ENCODE measurements at places on chromosomes 16 and 17.

- peak; percentile 92 for DNase-seq
Measured at GRCh38 chr17:38702166-38702915, 2.7 kb upstream of the MLLT6 start.

GRCh38 chr17:67215991-67216421 lies 29.0 kb downstream of the HELZ start:
- no peak for DNase-seq

DNA sequence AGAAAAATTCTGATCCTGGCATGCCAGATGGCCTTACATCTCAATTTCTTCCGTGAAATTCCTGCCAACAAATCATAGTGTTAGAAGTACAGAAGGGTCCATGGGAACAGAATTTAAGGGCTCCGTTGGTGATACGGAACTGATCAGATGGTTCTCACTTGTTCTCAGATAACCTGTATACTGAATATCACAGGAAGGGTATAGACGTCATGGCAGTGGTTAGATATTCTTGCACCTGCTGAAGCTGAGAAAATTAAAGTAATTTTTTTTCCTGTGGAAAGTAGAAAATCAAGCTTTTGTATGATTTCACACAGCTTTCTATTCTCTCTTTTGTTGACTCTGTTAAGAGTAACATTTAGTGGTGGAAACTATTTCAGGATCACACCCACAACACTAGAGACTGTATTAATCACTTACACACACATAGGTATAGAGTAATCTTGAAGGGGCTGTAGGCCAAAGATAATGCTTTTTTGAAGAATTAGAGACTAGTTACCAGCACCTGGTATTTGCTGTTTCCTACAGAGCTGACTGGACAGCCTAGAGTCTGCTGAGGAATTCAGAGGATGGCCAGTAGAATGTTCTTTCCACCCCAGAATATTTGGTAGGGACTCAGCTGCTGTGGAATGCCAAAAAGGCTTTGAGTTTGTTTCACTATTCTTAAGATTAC lies 7.5 kb downstream of the TENT4B start:
- DNase-seq = no peak

DNA sequence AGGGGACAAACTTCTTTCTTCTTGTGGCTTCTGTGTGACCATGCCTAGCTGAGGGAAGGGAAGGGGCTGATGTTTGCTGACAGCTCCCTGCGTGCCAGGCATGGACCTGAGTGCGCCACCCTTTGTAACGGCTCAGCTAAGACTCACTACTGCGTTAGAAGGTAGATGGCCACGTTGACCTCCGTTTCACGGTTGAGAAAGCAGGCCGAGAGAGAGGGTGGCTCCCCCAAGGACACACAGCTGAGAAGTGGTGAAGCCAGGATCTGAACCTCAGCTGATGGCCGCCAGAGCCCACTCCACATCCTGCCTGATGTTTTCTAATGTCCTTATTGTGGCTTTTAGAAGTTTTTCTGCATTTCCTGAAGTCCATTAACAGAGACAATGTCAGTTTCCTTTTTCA lies 45.1 kb downstream of the RGS9 start:
- DNase-seq = no peak

GRCh38 chr16:2969545-2970521 lies 685 bp downstream of the PAQR4 start:
- peak; percentile 41 for DNase-seq

- DNase-seq = no peak
Measured at GRCh38 chr17:56798916-56799315, 34.8 kb downstream of the C17orf67 start.

GRCh38 chr17:49755663-49756283 lies 8.2 kb downstream of the FAM117A start:
- DNase-seq = no peak

GRCh38 chr16:29915590-29916247 lies 10.3 kb downstream of the KCTD13 start:
- no peak for DNase-seq

- no peak for DNase-seq
Measured at GRCh38 chr17:37848690-37849616, 75.3 kb upstream of the TBC1D3K start.

DNA sequence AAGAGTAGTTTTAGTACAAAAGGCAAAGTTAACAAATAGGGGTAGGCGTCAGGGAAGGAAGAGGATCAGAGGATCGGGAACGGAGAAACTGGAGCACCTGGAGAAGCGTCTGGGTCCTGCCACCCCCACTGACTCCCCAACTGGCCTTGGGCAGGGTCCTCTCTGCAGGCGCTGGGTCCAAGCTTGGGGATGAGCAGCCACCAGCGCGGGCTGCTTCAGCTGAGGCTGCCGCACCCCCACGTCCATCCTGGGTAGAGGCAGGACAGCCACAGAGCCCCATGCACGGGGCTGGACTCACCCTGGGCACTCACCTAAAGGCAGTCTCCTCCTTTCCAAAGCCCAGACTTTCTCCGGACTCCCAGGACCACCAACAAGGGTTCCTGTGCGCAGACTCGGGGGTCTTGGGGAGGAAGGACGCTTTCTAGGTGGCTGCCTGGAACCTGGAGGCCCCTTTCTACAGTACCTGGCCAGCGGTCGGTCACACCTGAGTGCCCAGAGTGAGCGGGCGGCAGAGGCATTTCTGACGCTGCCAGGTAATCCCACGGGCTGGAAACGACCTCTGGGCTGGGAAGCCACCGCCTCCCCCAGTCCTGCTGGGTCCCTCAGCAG lies 1.1 kb downstream of the HS3ST6 start:
- DNase-seq = no peak

DNA sequence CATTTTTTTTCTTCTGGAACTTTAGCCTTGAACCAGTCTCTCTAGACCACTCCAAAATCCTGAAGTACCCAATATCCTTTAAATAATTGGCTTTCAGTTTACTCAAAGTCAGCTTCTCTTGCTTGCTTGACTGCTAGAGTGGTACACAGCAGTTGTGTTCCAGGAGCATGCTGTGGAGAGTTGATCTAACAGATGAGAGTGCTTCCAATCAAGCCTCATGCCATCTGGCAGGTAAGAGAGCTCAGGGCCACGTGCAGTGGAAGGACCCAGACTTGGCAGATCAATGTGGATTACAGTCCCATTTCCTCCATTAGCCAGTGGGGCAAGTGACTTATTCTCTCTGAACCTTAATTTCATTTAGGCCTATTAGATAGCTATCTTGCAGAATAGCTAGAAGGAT lies 15.7 kb downstream of the CNEP1R1 start:
- no peak for DNase-seq

- no peak for DNase-seq
Measured at GRCh38 chr17:73359987-73360410, 48.2 kb upstream of the CDC42EP4 start.

- no peak for DNase-seq
Measured at GRCh38 chr16:9665851-9666271, 516.4 kb downstream of the GRIN2A start.

DNA sequence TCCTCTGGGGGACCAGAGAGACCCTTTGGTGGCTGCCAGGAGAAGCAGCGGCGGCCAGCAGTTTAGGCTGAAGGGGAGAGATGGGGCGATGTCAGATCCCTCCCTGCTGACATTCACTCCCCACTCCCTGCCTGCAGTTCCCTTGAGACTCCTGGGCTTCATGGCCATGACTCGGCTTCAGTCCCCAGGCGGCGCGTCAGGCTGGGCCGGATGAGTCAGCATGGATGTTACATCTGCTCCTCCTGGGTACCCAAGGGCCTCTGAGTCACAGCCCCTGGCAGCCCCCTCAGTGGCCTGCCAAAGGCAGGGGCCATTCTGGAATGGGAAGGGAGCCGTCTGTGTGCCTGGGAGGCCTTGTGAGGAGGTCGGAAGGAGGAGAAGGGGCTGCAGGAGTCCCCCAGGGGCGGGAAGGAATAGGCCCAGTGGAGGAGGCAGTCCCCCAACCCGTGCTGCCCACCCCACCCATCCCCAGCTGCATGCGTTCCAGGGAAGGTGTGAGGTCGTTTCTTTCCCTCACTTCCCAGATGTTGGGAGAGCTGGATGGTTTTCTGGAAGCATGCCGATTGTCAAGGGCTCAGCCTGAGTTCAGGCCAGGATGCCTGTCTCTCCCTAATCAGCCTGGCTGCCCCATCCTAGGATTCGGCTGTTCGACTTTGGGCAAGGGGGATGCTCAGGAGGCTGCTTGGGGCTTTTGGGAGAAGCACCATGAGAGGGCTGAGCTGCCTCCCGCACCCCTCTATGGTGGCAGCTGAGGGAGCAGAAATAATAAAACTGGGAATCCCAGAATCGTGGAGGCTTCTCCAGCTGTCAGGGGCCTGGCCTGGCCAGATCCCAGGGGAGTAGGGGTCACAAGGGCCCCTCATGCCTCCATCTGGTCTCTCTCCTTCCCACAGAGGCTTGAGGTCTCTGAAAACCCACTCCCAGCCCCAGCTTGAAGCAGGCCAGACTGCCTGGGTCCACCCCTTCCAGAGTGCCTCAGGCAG lies 9.7 kb downstream of the RHBDL3 start:
- DNase-seq = peak; percentile 50

DNA sequence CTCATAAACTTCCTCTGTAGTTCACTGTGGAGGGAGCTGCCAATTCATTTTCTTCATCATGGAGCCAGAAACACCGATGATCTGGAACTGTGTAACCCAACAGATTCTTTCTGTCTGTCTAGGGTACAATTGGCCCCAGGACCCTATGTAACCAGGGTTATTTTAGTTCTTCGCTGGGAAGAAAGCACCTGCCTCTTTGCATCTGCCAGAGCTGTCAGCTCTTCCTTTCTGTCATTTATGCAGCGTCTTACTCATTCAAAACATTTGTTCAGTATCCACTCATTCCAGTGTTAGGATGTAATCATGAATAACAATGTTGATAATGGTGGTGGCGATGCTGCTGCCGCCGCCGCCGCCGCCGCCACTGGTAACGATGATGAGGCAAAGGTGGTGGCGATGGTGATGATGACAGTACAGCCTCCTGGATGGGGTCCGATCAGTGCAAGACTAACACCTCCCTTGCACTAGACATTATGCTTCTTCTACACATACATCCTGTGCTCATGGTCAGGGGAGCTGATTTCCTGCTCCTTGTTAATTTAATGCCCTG lies 46.1 kb downstream of the IRX5 start:
- no peak for DNase-seq

DNA sequence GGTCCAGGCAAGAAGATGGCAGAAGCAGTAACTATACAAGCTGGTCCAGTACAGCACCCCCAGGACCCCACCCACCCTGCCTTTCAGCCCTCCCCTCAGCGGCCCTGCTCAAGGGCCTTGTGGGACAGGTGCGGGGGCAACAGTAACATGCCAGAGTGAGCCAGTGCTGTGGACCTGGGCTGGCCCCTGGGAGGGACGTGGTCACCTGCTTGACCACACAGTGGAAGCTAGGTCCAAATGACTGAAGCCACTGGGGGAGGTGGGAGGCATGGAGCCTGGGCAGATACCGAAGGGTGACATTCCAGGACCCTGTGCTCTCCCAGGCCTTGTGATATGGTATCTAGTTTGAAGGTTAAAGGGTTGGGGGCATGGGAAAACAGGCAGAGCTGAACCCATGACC lies 17.3 kb downstream of the ATP6V0D1 start:
- no peak for DNase-seq

- DNase-seq = no peak
Measured at GRCh38 chr16:85750827-85751697, at the start of gene C16orf74. Gene C16orf74 (minus strand): TSS chr16:85751096. CDS start chr16:85735217, 15,879 bp downstream.

GRCh38 chr17:67946513-67946912 lies 49.8 kb downstream of the C17orf58 start:
- DNase-seq = no peak

DNA sequence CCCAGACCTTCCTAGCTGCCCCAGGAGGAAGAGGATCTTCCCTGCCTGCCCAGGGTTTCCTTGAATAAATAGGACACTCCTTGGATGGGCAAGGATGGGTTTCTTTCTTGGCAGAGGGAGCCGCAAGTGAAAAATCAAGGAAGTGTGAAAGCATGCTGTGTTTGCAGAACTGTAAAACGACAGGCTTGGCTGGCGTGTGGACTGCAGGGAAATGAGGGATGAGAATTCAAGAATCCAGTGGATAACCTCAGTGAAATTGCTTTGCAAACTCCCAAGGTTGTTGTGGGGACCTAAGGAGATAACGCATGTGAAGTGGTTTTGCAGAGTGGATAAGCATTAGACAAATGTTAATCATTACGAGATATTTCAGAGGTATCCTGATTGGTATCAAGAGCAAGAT lies 20.4 kb downstream of the GPR139 start:
- no peak for DNase-seq

- DNase-seq = no peak
Measured at GRCh38 chr17:38333635-38334295, 10.0 kb downstream of the GPR179 start.

All from left hindlimb (tissue), 1 donor.